Neural crest cell (in vitro differentiated cells): ENCODE measurements at places on chromosomes 2 and 18. TPM values are rescaled to one million over a fixed set of nuclear protein-coding genes. Genes with fewer than 3 reads are reported as not detected.

DNA sequence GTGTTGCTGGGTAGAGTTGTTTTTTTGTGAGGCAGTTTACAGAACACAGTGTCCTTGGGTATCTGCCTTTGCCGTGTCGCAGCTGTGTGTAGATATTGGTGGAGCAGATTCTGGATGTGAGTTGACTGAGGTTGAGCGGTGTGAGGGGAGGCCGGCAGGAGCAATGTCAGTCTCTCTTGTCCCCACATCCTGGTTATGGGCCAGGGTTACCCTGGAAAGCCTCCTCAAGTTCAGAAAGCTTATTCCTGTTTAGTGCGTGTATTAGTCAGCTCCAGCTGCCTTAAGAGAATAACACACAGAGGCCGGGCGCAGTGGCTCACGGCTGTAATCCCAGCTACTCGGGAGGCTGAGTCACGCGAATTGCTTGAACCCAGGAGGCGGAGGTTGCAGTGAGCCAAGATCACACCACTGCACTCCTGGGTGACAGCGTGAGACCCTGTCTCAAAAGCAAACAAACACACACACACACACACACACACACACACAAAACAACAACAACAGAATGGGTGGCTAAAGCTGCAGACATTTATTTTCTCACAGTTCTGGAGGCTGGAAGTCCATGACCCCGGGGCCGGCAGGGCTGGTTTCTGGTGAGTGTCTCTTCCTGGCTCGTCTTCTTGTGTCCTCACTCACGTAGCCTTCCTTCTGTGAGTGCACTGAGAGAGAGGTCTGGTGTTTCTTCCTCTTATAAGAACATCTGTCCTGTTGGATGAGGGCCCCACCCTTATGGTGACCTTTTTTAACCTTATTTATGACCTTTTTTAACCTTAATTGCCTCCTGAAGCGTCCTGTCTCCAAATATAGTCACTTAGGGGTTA, 5.1 kb downstream of the NCK2 start:
- no peak for DNase-seq

- peak; percentile 35 for DNase-seq
Measured at GRCh38 chr18:63850020-63850419, 37.5 kb upstream of the SERPINB2 start.

Gene WNT10A
- not detected in 2 replicates for total RNA-seq

DNA sequence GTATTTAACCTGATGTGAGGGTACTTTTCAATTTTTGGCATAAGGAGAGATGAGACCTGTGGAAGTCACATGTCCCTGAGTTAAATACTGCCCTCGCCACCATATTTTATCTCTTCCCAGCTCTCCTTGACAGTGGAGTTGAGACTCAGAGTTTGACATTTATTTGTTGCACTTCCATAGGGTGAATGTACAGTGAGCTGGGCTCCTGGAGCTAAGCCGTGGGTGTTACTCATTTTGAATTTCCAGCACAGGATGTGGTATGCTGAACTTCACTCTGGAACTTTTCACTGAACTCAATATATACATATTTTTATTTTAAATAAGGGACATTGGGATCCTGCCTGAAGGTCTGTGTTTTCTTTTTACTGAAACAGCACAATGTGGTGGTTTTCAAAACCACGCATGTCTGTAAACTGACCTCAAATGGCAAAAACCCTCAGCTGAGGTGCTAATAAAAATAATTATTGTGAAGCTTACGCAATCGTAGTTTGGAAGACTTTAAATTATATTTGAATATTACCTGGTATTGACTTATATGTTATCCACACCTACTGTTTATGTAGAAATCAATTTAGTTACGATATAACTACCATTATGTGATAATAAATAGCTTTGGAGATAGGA, 12.1 kb downstream of the RNF144A start:
- DNase-seq, result no peak

DNA sequence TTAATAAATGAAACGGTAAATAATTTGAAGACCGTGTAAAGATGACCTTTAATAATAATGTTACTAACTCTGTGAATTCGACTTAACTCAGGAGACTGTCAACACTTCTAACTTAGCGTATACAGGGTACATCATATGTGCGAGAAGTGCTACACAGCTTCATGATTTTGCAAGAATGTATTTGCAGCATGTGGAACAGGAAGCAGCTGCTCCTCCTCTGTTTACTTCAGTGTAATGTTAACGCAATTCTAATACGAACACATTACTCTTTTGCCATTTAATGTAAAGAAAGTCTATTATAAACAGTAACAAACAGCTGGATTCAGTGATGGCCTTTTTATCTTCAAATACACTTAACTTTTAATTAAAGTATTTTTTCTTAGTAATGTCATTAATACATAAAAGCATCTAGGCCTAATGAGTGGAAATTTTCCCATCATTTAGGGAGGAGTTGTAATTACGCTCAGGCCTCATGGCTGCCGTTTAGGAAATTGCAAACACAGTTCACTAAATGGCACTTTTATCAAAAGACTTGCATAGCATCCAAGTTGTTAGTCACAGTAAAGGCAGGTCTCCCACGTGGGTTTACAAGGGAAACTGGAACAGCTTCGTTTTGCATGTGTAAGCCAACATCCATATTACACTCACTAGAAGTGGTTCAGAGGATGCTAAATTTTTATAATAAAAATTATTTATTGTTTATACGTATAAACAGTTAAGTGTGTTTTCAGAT, 635.7 kb downstream of the FBXO15 start:
- no peak for DNase-seq

GRCh38 chr18:77948567-77948966, 698.9 kb downstream of the GALR1 start:
- no peak for DNase-seq

DNA sequence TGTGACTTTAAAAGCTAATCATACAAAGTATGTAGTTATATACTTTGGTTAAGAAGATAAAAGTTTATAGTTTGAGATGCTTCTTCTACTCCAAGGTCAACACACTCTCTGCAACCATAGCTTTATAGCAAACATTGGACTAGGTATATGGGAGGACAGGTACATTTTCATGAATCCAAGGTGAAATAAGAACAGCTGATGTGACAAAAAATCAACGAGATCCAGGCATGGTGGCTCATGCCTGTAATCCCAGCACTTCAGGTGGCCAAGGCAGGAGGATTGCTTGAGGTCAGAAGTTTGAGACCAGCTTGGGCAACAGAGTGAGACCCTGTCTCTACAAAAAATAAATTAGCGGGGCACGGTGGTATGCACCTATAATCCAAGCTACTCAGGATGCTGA, 163.3 kb upstream of the VWC2L start:
- no peak for DNase-seq

Gene NRP2
- total RNA-seq, result 90.3 and 93.5 TPM in 2 replicates

DNA sequence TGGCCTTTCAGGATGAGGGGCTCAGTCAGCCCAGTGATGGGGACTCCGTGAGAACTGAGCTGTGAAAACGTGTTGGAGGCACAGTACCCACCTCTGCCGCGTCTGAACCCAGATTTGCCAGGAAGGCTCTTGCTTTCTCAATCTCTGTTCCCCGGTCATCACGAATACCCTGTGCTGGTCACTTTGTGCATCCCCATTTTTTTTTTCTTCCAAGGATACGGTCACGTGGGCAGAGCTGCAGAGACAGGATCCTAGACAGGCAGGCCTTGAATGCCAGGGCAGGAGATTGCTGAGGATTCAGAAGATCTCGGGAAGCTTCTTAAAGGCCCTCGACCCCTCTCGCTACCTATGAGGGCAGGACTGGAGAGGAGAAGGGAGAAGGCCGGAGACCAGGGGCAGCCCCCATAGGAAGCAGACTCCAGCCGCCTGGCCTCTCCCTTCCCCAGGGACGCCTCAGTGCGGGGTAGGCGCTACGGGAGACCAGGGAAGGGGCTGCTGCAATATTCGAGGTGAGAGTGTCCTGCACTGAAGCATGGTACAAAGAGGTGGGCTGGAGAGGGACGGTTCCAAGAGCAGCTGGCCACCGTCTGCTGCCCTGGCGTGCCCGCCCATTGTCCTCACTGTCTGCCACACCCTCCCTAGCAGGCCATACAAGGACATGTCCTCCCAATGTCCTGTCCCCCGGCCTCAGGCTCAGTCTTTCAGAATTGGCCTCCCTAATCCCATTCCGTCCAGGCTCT, 29.0 kb upstream of the TAF1B start:
- DNase-seq, result no peak

DNA sequence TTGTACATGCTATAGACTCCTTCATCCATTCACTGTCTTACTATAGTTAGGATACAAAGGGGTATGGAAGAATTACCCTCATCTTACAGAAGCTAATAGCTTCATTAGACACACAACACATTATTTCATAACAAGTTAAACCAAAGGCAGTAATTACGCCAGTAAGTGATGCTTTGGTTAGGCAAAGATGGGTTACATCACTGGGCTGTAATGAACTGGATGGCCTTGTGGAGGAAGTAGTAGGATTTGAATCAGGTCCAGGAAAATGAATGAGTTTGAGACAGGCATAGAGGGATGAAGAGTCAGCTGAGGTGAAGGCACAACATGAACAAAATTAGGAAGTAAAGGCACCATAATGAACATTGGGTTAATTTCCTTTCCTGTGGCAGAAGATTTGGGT, 80.1 kb downstream of the SOCS6 start:
- no peak for DNase-seq

GRCh38 chr2:205902041-205902899, 183.7 kb downstream of the INO80D start:
- no peak for DNase-seq

DNA sequence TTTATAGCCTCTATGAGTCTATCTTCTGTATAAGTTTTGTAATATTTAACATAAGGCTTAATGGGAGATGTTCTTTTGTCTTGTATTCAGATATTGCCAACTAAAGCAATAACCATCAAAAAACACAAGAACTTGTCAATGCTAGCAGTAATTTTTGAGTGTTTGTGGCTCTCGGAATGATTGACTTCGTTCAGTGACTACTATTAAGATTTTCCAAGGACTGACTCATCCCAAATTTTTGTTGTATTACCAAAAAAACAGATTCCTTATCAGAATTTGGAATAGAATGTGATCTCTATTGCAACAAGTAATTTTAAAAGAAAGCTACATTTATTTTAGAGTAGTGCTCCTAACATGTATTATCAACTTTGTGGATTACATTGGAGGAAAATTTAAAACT, 8.1 kb downstream of the NABP1 start:
- DNase-seq, result no peak

Gene HAUS1
- 94.9 and 103 TPM in 2 replicates for total RNA-seq

DNA sequence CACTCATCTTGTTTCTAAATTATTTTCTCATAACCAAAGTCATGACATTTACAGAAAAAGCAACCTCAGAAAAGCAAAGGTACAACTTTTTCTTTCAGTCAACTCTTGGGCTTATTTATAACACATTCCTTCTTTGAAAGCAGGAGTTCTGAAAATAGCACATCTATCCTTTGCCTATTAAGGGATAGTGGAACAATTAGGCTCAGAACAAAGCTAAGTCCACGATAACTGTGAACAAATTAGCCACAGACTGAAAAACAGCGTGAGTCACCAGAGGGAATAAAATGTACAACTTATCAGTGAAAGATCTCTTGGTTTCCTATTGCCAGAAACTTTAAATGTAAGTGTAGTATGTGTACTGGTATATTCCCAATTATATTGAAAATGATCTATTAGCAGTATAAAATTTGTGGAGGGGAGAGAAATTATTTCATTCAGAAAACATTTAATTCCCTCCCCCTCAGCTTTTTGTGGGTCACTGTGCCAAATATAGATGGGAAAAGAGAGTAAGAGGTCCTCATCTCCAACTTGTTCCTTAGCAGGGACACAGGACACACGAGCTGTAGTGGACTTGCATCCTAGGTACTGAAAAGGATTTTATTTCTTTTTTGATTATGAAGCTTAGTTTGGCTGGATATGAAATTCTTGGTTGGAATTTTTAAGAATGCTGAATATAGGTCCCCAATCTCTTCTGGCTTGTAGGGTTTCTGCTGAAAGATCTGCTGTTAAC, 15.4 kb upstream of the MATN3 start:
- no peak for DNase-seq

DNA sequence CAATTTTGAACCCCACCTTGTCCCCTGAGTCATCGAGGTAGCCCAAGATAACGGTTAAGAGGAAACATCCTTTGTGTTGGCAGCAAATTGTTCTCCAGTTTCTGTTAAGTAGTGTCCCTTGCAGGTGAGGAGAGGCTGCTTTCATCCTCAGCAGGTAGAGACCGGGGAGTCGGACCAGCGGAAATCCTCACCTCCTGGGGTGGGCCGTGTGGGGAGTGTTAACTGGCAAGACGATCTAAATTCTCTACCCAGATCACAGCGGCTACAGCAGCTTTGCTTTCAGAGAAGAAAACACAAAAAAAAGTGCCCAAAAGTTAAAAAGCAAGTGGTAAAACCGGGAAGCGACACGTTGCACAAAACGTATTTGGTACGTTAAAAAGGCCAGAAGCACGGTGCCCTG, 63.2 kb downstream of the ADI1 start:
- no peak for DNase-seq

GRCh38 chr2:68193144-68193543, 35.5 kb downstream of the PNO1 start:
- no peak for DNase-seq

DNA sequence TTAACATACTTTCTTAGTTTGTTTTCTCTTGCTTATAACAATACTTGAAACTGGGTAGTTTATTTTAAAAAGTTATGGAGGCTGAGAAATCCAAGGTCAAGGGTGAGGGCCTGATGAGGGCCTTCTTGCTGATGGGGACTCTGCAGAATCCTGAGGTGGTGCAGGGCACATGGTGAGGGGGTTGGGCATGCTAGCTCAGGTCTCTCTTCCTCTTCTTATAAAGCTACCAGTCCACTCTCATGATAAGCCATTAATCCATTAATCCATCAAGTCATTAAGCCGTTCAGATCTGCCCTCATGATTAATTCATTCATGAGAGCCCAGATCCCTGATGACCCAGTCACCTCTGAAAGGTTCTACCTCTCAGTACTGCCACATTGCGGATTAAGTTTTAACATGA, 21.4 kb downstream of the ALMS1 start:
- no peak for DNase-seq

DNA sequence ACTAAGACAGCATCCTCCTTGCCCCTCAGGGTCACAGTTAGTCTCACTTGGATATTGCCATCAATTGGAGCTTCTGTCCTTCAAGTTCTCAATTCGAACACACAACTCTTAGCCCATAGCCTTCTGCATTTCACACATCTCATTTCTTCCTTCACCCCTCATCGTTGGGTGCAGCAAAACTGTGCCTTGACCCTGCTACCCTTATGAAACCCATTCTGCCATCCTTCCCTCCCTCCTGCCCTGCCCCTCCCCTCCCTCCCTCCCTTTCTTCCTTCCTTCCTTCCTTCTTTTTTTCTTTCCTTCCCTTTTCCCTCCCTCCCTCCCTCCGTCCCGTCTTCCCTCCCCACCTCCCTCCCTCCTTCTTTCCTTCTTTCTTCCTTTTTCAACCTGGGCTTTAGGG, 80.7 kb upstream of the CYRIA start:
- no peak for DNase-seq

DNA sequence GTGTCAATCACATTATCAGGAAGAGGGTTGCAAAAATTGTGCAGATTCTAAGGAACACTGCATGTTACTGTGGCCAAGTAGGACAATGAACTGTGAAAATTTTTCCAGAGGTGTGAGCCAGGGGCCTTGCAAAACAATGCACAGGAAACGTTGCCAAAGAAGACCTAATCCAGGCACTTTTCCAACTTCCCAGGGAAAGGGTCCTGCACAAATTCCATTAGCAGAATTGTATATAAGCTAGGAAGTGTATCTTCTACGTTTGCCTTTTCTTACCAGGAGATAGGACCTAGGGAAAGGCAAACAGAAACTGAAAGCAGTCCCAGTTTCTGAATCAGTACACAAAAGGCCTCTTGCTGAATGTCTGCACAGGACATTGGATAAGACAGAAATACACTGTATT, 1888.3 kb upstream of the CELF4 start:
- no peak for DNase-seq

Gene ZAP70
- 2.4 and 2.8 TPM in 2 replicates for total RNA-seq
